ENCODE measurements at places on chromosomes 7 and 10.

GRCh38 chr10:118672766-118673715, 77.6 kb upstream of the PRLHR start:
- no peak for DNase-seq

DNA sequence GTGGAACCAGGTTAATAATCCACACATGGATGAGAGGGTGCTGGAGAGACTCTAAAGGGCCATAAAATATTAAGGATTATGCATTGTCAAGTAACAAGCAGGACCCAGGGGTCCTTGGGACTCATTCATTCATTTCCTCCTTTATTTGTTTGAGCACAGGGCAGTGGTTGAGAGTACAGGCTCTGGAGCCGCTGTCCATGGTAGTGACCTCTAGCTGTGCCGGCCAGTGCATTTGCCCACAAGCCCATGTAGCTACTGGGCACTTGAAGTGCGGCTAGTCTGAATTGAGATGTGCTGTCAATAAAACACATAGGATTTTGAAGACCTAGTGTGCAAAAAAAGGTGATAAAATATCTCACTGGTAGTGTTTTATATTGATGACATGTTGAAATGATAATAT, 137.6 kb downstream of the C10orf105 start:
- DNase-seq = no peak

DNA sequence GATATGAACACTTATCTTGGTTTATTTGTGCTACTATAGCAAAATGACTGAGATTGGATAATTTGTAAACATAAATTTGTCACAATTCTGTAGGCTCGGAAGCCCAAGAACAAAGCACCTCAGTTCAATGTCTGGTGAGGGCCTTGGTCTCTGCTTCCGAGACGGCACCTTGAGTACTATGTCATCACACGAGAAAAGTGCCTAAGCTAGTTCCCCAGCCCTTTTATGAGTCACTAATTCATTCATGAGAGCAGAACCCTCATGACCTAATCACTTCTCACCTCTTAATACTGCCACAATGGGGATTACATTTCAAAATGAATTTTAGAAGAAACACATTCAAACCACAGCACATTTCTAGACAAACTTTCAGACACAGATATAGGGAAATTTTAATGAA, 52.0 kb upstream of the PRSS1 start:
- no peak for DNase-seq

DNA sequence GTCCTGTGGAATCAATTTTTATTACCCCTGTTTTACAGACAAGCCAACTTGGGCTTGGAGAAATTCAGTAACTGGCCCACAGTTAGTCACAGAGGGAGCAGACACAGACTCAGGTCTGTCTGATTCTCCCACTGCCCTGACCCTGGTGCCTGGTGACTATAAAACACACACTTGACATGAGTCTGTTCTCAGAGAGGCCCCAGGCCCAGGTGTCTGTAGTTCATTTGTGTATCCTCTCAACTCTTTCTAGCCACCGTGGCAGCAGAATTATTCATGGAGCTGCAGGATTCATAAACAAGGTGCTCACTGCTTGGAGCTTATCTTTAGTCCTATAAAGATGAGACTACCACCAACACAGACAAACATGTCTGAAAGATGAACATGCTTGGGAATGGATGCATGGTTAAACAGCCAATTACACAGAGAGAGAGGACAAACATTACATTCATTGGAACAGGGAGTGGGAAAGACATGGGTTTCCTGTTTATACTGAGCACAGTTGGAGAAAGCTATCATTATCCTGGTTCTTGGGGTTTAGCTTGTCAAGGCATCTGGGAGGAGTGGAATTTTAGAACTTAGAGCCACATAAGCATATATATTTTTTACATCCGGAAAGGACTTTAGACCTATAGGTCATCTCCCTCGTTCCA, 79.1 kb upstream of the PDCD4 start:
- DNase-seq = no peak

DNA sequence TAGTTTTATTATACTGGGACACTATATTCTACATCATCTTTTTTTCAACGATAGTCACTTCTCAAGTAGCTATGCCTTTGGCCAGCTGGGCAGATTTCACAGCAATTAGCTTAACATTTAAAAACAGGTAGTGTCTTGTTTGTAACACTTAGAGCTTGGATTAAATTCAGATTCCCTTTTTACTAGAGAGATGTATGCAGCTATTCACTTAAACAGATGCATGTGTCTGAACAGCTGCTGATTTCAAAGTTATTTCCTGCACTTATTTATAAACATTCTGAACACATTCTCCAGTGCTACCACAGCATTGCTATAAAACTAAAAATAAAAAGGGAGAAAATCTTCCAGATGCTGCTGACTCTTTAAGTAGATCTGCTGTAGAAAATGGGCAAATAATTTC, 637.2 kb downstream of the POM121L12 start:
- DNase-seq = no peak

DNA sequence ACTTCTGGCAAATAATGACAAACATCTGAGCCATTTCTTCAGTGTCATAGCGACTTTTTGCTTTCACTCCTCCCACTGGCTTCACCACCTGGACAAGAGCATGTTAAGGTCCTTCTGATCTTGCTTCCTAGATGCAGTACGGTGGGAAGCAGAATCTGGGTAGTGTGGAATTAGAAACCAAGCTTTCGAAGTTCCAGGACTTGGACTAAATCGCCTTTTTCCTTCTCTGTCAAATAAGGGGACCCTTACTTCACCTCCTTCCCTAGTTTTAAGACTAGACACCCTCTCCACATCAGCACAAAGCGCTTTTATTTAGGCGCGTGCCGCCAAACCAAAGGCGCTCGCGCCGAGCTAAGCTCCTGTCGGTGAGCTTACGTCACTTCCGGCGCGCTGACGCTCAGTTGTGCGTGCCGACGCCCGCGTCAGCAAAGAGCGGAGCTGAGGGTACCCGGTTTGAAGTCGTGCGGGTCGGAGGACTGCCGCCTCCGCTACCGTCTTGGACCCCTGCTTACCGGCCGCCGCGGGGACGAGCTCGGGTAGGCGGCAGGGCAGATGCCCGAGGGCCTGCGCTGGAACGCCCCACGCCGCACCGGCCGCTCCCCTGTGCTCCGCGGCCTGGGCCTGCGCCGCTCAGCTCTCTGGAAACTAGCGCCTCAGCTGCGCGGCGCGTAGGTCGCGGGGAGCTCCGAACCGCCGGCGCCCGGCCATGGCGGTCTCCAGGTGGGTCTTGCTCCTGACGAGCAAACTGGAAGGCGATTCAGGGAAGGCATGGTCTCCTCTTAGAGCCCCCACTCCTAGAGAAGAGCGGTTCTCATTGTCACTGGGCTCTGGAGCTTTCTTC, at the start of gene BTAF1:
TSS of gene BTAF1 (plus strand) at position 400 of the 841 bp plus-strand sequence. CDS start at position 707, 307 bp downstream.
- peak; percentile 63 for DNase-seq

GRCh38 chr7:84705706-84706105, 481.1 kb downstream of the SEMA3D start:
- no peak for DNase-seq

GRCh38 chr10:43192884-43193283, 54.6 kb downstream of the CSGALNACT2 start:
- no peak for DNase-seq

DNA sequence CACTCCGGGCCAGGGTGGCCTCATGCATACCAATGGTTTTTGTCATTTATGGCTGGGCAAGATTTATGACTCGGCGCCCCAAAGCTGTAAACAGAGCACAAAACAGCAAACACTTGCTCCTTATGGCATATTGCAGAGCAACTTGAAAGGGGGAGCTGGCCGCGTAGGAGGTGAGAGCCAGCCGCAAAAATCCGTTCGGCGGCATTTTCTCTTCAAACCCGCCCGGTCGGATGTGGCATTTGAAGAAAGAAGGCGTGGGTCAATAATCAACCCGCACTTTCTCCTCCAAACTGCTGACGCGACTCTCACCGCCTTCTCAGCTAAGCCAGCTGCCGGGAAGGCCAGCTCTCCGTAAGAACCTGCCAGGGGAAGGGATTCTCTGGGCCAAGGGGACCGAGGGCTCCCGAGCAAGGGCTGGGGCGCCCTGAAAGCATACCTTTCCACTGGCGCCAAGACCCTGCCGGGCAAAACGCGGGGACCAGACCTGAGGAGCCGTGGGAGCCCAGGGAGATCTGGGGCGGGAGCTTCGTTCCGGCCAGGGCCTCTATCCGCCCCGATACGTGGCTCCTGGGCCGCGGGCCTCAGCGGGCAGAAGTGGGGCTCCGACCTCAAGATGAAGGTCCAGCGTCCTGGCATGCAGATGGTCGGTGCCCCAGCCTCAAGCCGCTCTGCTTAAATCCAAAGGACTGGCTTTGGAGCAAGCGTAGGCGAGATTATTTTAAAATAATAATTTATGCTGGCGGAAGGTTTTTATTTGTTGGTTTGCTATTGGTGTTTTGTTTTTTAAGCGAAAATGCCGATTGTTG, 12.9 kb upstream of the HOXA2 start:
- no peak for DNase-seq

GRCh38 chr10:4181621-4182049, 396.6 kb upstream of the KLF6 start:
- DNase-seq = no peak

DNA sequence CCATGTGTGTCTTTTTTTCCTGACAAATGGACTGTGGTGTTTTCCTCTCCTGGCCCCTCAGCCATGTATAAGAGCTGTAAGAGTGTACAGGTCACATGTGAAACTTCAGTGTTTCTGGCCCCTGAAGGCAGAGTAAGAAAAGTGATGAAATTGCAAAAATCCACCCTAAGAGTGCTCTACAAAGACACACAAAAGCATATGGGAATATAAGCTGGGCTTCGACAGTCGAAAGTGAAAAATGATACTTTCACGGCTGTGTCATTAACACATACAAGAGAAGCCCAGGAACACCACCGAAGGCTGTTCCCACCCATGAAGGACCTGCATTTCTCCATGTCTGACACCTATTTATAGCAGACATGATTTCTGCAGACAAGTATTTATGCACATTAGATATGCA, 192.2 kb downstream of the PARD3 start:
- DNase-seq = no peak

DNA sequence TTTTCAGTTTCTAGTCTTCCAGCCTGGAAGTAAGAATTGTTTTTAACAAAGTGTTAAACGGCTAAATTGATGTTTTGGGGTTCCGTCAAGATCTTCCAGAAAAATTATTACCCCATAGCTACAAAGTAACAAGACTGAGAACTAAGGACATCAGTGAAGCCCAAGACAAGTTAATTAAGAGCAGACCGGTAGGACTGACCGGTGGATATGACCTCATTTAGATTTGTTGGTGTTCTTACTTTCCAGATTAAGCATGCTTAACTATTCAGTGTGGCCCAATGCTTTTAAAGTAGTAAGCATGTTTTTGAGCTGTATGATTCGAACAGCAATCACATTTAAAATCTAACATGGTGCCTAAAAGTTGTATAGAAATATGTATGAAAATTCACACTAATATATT, 73.1 kb upstream of the RPA3 start:
- DNase-seq = no peak

- DNase-seq = no peak
Observed at GRCh38 chr10:33001908-33002492, 44.0 kb upstream of the ITGB1 start.

GRCh38 chr10:124719213-124719851, 24.8 kb downstream of the FAM53B start:
- no peak for DNase-seq

DNA sequence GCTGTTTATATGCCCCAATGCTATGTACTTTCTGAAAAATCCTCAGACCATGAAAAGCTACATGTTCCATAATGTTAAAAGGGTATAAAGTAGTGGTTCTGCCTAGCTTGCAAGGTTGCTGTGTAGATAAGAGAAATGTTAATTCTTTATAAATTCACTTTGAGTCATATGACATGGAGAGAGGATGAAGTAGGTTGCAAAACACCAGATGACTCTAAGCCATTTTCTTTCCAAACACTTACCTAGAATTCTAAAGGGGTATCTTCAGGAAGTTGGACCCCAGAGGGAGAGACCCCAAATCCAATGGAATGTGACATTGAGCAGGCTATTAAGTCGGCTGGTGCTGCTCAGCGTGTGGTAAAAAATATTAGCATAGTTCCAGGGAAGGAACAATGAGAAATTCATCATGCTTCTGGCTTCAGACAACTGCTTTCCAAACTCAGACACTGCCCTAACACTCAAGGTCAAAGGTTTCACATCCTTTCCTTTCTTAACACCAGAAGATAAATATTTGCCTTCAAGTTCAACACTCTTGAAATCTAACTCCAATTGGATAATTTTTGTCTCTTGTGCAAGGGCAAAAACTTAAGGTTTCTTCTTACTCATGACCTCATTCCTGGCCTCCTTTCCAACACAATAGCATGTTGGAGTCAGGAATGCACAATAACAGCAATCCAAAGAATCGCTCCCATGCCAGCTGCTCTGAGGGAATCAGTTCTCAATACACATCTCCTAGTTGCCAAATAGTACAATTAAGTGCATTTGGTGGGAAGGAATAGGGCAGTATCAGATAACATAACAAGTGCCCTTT, 100.7 kb upstream of the AFAP1L2 start:
- no peak for DNase-seq

- DNase-seq = no peak
Observed at GRCh38 chr10:2897619-2898508, 169.5 kb upstream of the PFKP start.

GRCh38 chr7:130337410-130337971, 7.1 kb upstream of the CPA5 start:
- DNase-seq = no peak

DNA sequence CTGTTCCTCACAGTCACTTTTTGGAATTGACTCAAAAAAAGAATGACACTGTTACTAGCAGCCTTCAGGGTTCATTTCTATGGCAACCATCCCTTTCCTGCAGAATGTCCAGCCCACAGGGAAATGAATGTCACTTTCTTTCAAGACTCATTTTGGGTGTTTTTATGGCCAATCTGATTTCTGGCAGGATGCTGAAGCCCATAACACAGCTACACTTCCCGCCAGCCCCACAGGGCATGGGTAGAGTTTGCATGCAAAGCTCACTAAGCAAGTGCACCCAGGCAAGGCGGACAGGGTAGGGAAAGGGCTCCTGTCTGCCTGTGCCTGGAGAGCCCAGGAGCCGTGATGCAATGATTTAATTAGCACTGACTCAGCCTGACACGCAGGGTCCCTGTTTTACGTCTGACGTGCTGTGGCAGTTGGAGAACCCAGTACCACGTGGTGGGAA, 26.1 kb upstream of the GPAM start:
- no peak for DNase-seq

- no peak for DNase-seq
Observed at GRCh38 chr10:117927332-117927731, 119.4 kb downstream of the RAB11FIP2 start.

GRCh38 chr7:31371621-31372020, 31.1 kb upstream of the NEUROD6 start:
- DNase-seq = no peak

Measured in stimulated activated CD4-positive, alpha-beta T cell treated with anti-CD3 and anti-CD28 coated beads, Interleukin-1b, Interleukin-23, amount 100 ng/mL, for 1 hour (primary cell).